ENCODE measurements at places on chromosomes 11 and 22. TPM values are rescaled to one million over a fixed set of nuclear protein-coding genes. Genes with fewer than 3 reads are reported as not detected.

The CCDC15 gene
- 2.7 TPM for polyA plus RNA-seq

The KRTAP5-11 gene
- polyA plus RNA-seq = not detected

The IFTAP gene
- 39.7 TPM for polyA plus RNA-seq

The SMIM35 gene
- polyA plus RNA-seq = 0.76 TPM

The ZFTA gene
- 35.1 TPM for polyA plus RNA-seq

The SOX10 gene
- polyA plus RNA-seq = 4.2 TPM

The NXPE2 gene
- 0.10 TPM for polyA plus RNA-seq
